Renal cortex interstitium (tissue), 15 donors: ENCODE measurements at places on chromosomes 16 and 17. TPM values are rescaled to one million over a fixed set of nuclear protein-coding genes. Genes with fewer than 3 reads are reported as not detected.

Gene TBC1D3I
- 0.92 TPM for polyA plus RNA-seq

Gene SNTB2
- polyA plus RNA-seq, result 13.2 TPM

Gene SNN
- 30.9 TPM for polyA plus RNA-seq

Gene SNAI3
- 0.94 TPM for polyA plus RNA-seq

DNA sequence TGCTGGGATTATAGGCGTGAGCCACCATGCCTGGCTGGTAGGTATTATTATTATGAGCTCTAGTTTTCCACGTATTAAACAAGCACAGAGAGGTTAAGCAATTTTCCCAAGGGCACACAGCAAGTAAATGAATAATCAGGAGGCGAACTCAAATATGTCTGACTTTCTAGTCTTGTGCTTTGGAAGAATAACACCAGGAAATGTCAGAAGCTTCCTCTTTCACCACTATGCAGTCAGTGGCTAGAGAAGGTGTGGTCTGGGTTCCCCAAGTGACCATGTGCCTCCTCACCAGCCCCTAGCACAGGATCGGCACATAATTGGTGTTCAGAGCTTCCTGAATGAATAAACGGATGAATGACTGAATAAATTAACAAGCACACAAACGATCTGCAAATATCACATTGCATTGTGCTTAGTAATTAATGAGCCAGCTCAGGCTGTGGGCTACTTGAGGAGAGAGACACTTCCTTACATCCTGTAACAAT lies 21.6 kb upstream of the SCNN1B start:
- no peak for DNase-seq

GRCh38 chr16:23296994-23297393 lies 5.1 kb upstream of the SCNN1B start:
- no peak for DNase-seq

GRCh38 chr17:64390044-64390443 lies 616 bp downstream of the PECAM1 start:
- no peak for DNase-seq

DNA sequence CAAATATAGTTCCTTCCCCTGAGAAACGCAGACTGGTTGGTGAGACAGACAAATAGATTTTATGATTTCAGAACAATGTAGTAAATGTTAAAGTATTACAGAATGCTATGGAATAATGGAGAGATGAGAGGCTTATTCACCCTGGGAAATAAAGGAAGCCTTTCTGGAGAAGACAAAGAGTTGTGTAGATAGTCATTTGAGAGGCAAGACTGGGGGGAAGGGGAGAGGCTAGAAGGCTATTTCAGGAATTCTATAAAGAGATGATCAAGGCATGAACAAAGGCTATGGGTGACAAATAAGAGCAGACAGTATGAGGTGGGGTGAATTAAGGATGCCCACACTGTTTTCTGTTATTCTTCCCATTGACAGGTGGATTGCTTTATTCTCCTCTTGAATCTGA lies 211.4 kb downstream of the GRIN2A start:
- no peak for DNase-seq

- DNase-seq, result no peak
Observed at GRCh38 chr16:13322336-13322735, 420.9 kb downstream of the SHISA9 start.

DNA sequence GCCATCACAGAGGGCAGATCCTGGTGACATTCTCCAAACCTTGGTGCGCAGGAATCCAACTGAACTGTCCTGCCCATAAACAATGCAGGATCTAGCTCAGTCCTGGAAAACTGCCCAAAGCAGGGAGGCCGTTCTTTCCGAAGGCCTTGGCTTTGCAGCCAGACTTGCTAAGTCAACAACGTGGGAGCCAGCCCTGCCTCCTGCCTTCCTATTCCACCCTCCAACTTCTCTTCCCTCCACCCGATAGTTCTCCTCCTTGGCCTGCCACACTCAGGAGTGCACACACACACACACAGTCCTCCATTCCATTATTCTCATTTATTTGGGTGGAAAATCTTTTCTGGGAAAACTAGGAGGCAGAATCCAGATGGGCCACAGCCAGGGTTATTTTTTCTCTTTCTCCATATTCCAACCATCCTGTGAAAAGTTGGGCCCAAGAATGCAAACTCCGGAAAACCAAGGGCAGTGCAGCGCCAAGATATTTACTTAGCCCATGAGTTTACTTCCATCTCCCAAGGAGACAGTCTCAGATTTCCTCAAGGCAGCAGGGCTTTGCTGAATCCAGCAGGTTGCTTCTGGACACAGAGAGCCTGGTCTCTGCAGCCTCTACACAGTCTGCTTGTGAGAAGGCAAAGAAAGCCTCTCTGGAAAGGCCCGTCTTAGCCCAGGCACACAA lies 15.8 kb downstream of the COPRS start:
- no peak for DNase-seq

GRCh38 chr16:51225878-51226277 lies 74.8 kb upstream of the SALL1 start:
- DNase-seq, result no peak

- DNase-seq, result no peak
Observed at GRCh38 chr17:17537311-17538099, 41.3 kb upstream of the RASD1 start.

GRCh38 chr17:58517378-58517927 lies 3.0 kb upstream of the MTMR4 start:
- DNase-seq, result no peak
